HFFc6 (cell line): ENCODE measurements at places on chromosomes 13 and 19. TPM values are rescaled to one million over a fixed set of nuclear protein-coding genes. Genes with fewer than 3 reads are reported as not detected.

Gene HSD17B14
- total RNA-seq, result 4.1 to 9.2 TPM (median 5.6 TPM) in 3 replicates

Gene RUBCNL
- total RNA-seq, result not detected in 3 replicates

Gene ATXN8OS
- not detected in 3 replicates for total RNA-seq

DNA sequence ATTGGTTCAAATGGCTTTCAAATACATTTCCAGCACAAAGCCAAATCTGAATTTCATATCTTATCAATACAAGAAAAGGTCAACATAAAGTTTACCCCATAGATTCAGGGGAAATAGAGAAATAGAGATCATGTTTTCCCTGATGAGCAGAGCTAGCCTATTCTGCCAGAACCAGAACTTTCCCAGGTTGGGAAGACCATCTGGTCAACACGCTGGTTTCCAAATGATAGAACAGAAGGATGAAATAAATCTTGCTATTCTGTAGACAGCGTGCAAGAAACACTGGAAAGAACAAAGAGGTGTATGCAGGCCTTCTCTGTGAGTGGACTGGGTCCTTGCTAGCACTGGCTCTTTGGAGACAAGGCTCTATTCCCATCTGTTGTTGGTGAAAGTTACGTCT is 350.6 kb downstream of the NDFIP2 start:
- DNase-seq, result no peak
- no peak overlapping the region for H3K4me3 ChIP-seq
- H3K27ac ChIP-seq, result no peak overlapping the region

DNA sequence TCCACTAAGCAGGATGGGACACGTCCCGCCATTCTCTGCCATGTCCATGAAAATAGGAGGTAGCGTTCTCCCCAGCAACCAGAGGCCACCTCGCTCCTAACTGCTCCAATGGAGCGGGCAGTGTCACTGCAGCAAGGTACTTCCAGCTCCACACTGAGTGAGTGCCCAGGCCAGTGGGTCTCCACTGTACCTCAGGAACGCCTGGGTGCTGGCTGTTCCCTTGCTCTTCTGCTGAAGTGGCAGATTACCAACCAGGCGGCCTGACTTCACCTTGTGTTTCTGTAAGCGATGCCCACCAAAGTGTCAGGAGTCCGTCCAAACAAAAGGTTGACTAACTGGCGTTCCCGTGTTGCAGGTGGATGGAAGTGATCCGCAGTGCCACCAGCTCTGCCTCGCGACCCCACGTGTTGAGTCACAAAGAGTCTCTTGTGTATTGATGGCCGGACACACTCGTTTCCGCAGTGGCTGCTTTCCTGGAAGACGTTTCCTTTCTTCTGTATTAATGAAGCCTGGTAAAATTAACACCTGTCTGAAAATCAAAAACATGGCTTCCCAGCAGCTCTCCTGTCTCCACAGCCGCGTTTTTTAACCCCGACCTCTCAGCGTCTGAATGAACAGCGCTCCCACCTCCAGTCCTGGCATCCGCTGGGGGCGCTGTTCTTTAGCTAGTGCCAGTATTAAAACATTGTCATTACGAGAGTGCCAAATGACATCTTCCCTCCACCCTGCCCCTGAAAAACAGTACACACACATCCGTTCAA is 128.8 kb downstream of the STK24 start:
- DNase-seq, result no peak
- H3K36me3 ChIP-seq, result peaks cover 43% of the 10 kb centered on the region
- no peak overlapping the region; the same call in 1 of the 2 replicates for H3K27ac ChIP-seq
- H3K4me3 ChIP-seq, result no peak overlapping the region; the same call in 1 of the 2 replicates
- H3K27me3 ChIP-seq, result peaks cover 32% of the 10 kb centered on the region

DNA sequence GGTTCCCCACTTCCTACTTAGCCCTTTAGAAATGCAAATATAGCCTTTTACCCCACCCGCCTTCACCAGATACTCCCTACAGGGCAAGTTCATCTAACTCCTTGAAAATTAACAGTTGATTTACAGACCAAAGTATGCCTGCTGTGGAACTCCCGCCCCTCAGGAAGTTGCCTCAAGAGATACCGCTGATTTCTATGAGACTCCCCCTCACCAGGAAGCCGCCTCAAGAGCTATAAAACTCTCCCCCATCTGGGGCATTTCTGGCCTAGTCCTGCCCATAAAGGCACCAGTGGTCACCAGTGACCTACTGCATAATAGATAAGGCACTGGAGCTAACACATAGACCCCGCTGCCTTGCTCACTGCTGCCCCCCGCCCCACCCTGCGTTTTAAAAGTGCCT is 201.7 kb upstream of the UBL3 start:
- H3K27me3 ChIP-seq, result peaks cover 4% of the 10 kb centered on the region
- H3K4me3 ChIP-seq, result no peak overlapping the region
- H3K36me3 ChIP-seq, result no peaks in the 10 kb centered on the region
- no peak for DNase-seq
- no peak overlapping the region for H3K27ac ChIP-seq
- peaks cover 27% of the 10 kb centered on the region for H3K4me1 ChIP-seq

DNA sequence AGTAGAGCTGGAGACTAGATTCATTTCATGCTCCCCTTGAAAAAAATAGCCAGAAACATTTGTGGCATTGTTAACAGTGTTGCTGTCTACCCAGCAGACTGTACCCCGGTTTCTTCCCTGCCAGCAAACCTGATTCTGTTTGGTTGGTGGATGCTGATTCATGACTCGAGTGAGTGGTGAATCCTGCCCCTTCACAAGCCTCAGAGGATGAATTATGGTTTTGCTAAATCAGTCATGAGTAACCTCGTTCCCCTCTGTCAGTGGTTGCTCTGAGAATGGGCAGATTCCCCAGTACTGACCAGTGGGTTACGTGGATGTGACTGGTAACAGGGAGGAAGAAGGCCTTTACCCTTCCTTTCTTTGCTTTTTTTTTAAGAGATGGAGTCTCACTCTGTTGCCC is 10.1 kb downstream of the NLRP12 start:
- peak overlapping the region; percentile 66 for H3K27ac ChIP-seq
- H3K36me3 ChIP-seq, result no peaks in the 10 kb centered on the region
- no peaks in the 10 kb centered on the region for H3K27me3 ChIP-seq
- DNase-seq, result peak; percentile 89
- H3K4me3 ChIP-seq, result peak overlapping the region; percentile 39; the same call in 1 of the 2 replicates

GRCh38 chr13:98997738-98998641 is 20.1 kb upstream of the DOCK9 start:
- H3K36me3 ChIP-seq, result no peaks in the 10 kb centered on the region
- H3K27me3 ChIP-seq, result peaks cover 2% of the 10 kb centered on the region; the same call in 1 of the 2 replicates
- DNase-seq, result peak; percentile 57
- H3K27ac ChIP-seq, result peak overlapping the region; percentile 66
- H3K4me3 ChIP-seq, result peak overlapping the region; percentile 45

GRCh38 chr19:48625891-48626327 is 6.6 kb downstream of the SPHK2 start:
- DNase-seq, result no peak
- peaks cover 20% of the 10 kb centered on the region for H3K36me3 ChIP-seq
- H3K4me1 ChIP-seq, result peaks cover 27% of the 10 kb centered on the region
- no peak overlapping the region for H3K27ac ChIP-seq
